ENCODE measurements at places on chromosomes 5 and 9.

- DNase-seq, result peak; percentile 43
Measured at GRCh38 chr9:91419222-91420191, 4.1 kb downstream of the NFIL3 start.

GRCh38 chr5:61746831-61747575 lies 414.9 kb downstream of the ZSWIM6 start:
- DNase-seq, result no peak

GRCh38 chr9:93477397-93477796 lies 24.0 kb upstream of the FAM120AOS start:
- DNase-seq, result no peak

DNA sequence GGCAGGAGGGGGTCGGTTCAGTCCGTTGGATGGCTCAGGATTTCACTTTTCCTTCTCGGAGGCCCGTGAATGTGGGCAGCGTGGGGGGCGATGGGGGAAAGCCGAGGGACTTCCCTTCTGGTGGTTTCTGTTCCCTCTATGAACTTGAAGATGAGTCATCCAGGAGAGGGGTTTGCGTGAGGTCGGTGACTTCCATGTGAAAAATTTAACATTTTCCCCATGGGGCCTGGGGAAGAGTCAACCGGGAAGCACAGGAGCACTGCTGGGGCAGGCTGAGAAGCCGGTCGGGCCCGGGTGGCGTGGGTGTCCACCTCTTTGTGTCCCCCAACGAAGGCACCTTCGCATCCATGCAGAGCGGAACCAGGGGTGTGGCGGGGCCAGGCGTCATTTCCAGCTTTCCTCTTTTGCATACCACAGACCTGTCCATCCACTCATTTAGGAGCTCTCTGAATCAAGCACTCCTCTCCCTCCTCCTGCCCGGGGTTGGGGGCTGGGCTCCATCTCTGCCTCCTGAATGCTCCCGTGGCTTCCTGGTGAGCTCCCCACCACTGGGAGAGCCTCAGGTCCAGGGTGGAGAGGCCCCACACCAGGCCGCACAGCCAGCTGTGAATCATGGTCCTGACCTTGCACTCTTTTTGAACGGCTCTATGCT lies 68.4 kb downstream of the ANKRD33B start:
- DNase-seq, result peak; percentile 54

DNA sequence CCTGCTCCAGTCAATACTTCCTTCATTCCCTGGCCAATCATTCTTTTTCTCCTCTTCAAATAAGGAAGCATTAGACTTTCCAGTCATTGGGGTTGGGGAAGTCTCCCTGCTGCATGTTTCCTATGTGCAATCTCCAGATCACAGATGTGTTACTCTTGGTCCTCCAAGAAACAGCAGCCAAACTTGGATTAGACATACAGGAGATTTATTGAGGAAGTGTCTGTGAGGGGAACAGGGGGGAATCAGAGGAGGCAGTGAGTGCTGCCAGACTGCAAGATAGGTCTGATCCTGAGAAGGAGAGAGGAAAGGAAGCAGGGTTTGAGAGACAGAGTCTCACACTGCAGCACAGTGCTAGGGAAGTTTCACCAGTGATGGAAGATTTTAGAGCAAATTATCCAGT lies 40.6 kb upstream of the SLIT3 start:
- DNase-seq, result no peak

- no peak for DNase-seq
Measured at GRCh38 chr5:52863715-52864290, 76.1 kb downstream of the ITGA1 start.

DNA sequence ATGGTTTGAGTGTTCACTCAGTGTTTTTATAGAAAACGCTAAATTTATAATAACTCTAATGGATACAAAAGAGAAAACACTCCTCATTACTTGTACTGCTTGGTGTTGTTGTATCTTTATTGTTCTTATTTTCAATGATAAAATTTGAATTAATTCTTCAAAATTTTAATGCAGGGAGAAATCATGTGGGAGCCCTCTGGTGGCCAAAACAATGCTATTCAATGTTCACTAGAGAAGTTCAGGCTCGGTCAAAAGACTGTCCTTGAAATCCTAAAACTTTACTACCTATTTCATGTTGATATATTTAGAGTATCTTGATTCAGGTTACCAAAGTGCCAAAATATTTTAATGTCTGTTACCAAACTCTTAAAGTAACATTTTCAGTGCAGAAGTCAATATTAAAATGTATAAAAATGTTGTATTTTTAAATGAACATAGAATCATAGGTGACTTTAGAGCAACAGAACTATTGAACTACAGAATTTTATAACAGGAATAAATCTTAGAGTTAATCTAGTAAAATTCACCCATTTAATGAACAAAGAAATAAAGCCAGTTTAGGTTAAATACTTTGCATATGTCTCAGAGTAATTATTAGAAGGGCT lies 1259.8 kb downstream of the PTPRD start:
- DNase-seq, result no peak

DNA sequence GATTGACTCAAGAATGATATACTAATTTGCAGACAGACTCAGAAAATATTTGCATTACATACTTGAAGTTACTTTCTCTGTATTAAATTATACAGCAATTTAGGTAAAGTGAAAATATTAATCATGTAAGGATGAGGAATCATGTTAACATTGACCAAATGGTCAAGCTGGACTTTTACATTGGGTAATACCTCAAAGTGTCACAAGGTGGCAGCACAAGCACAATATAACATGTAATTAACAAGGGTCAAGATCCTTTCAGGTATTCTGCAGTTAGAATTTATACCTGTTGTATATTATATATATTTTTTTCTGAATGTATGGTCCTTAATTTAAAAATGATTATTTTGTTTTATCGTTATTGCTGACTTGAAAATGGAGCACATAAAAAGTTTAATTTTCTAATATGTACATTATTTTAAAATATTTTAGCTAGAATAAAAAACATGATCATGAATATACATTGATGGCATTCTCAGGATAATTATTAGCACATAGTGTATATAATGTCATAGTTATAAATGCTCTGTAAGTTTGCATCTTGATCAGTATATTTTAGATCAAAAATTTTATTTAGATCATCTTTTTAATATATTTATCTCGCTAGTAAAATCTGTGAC lies 8.6 kb downstream of the HAPLN1 start:
- no peak for DNase-seq

- DNase-seq, result no peak
Measured at GRCh38 chr5:32574540-32575175, 10.7 kb upstream of the SUB1 start.

GRCh38 chr5:177524941-177525655 lies 8.3 kb upstream of the DDX41 start:
- no peak for DNase-seq

DNA sequence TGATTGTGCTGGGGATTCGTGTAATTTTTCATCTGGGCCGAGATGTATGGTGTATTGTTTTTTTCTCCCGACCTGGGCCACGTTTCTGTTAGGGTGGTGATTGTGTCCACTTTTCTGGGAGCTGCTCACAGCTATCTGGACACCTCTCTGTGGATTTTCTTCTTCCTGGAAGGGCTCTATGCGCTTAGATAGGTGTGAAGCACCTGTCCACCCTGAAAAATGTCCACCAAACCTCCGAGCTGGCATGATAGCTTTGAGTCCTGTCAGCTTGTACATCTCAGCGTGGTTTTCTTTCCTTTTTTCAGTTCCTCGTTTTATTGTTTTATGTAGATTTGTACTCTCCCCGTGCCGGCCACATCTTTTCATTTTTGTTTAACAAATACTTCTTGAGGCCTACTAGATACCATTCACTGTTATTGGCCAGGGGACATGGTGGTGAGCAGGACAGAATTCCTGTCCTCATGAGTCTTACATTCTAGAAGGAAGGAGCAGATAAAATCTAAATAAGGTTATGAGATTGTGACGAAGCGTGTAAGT lies 1.1 kb downstream of the UGCG start:
- DNase-seq, result no peak

- DNase-seq, result no peak
Measured at GRCh38 chr9:14165376-14166035, 148.4 kb downstream of the NFIB start.

DNA sequence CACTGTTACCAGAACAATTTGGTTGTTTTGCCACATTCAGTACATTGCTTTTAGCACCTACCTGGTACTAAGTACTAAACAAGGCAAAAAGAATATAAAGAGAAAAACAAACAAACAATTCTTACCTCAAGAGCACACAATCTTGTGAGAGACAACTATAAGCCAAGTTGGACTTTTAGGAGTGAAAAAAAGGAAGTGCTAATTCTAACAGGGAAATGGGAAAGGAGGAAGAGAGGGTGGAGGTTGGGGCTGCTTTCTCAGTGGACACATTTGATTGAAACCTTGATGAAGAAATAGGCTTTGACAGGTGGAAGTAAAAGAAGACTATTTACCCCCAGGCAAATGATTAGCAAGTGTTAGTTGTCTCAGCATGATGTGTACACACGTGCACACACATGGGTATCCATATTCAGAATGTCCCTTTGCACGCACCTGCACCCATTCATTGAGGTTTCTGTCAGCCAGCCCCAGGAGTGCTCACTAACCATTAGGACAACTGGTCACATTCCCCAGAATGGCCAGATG lies 302.6 kb downstream of the ACTL7B start:
- DNase-seq, result no peak

- DNase-seq, result peak; percentile 19
Measured at GRCh38 chr5:108747774-108748400, at the start of gene FER. Gene FER, plus strand, starts transcription at chr5:108747897. Its CDS starts 50,286 bp downstream, at chr5:108798183.

- no peak for DNase-seq
Measured at GRCh38 chr5:66518753-66519152, 77.4 kb upstream of the MAST4 start.

DNA sequence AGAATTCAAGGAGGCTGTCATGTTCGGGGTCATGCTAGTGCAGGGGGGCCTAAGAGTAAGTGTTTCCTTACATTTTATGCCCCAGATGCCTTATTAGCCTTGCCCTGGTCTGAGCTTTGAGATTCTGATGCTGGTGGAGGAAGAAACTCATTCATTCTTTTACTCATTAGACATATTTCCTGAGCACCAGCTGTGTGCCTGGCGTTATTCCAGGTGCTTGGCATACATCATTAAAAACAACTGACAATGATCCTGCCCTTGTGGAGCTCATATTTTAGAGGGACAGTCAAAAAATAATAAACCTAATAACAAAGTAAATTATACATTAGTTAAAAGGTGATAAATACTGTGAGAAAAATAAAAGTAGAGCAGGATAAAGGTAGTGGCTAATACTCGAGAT lies 138.9 kb upstream of the SGCD start:
- DNase-seq, result no peak

DNA sequence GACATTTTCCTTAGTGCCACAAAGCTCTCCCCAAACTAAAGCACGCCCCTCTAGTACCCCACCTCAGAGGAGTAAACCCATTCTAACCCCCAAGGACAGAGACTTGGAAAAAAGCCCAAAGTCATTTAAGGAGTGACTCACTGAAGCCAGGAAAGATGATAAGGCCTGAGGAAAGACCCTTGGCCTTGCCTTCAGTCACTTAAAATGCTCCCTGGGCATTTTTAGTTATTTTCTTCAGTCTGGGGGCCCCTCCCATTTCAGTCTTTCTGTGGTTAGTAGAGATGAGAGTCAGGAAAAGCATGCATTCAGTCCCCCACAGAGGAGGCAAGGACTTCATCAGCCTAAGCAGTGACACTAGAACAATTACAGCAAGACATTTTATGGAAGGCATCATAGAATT lies 13.7 kb upstream of the TLX3 start:
- no peak for DNase-seq

DNA sequence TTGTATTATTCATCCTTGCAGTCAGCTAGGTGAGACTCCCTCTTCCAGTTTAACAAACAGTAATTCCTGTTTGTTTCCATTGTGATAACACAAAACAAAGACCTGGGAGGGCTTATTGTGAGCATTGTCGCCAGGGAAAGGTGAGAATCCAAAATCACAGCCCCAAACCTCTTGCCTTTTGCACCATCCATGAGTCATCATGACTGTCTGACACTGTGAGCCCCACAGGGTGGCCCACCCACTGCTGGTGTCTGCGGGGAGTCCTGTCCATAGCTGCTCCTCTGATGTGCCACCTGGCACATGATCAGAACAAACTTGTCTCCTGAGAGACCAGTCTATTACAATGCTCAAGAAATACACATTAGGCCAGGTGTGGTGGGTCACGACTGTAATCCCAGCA lies 33.7 kb upstream of the S1PR3 start:
- no peak for DNase-seq

GRCh38 chr5:107373549-107374263 lies 297.0 kb downstream of the EFNA5 start:
- no peak for DNase-seq

GRCh38 chr9:5185220-5185840 lies at the start of gene INSL6:
Gene INSL6, minus strand, starts transcription at chr9:5185639. Its CDS starts 37 bp downstream, at chr9:5185602.
- DNase-seq, result no peak

DNA sequence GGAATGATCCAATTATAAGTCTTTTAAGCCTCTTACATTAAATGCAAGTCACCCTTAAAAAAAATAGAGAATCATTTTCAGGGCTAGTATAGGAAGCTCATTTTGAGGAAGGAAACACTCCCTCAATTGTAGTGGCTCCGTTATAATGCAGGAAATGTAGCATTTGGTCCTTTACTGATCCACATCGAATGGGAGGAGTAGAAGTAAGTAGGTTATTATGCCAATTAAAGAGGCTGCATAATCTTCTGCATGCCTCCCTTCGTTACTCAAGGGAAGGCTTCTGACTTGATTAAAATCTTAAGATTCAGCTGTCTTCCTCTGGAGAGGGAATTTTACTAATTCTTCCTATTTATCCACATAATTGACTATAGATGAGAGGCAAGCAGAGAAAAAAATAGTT lies 579.2 kb upstream of the COX7C start:
- no peak for DNase-seq

DNA sequence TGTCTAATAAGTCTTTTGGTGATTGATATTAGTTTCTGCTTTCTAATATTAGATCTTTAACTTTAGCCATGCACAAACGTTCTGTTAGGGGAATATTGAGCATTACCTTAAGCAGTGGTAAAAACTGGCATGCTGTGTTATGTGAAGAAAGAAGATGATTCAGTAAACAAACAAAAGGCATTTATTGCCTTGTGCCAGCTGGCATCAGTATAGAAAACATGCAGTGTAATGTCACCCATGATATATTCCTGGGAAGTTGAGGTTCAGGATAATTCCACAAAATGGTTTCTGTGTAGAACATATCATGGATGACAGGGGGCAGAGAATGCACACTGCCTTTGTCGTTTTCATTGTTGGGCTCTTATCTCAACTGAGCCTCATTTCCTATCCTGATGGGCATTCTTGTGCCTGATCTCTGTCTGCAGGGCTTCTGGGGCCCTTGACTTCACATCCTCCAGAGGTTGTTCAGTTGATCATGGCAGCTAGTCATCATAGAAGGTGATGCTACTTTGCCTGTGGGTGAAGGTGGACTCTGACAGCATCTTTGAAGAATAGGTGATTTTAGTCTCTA lies 24.2 kb downstream of the LRRTM2 start:
- DNase-seq, result no peak

GRCh38 chr5:126443374-126443851 lies 20.2 kb downstream of the GRAMD2B start:
- DNase-seq, result no peak

- no peak for DNase-seq
Measured at GRCh38 chr9:137569609-137570203, 9.0 kb downstream of the DPH7 start.

- DNase-seq, result no peak
Measured at GRCh38 chr9:124218987-124219461, 38.7 kb upstream of the NEK6 start.

- DNase-seq, result no peak
Measured at GRCh38 chr5:67652201-67652600, 455.6 kb upstream of the CD180 start.
